ENCODE measurements at places on chromosomes 1 and 21.

DNA sequence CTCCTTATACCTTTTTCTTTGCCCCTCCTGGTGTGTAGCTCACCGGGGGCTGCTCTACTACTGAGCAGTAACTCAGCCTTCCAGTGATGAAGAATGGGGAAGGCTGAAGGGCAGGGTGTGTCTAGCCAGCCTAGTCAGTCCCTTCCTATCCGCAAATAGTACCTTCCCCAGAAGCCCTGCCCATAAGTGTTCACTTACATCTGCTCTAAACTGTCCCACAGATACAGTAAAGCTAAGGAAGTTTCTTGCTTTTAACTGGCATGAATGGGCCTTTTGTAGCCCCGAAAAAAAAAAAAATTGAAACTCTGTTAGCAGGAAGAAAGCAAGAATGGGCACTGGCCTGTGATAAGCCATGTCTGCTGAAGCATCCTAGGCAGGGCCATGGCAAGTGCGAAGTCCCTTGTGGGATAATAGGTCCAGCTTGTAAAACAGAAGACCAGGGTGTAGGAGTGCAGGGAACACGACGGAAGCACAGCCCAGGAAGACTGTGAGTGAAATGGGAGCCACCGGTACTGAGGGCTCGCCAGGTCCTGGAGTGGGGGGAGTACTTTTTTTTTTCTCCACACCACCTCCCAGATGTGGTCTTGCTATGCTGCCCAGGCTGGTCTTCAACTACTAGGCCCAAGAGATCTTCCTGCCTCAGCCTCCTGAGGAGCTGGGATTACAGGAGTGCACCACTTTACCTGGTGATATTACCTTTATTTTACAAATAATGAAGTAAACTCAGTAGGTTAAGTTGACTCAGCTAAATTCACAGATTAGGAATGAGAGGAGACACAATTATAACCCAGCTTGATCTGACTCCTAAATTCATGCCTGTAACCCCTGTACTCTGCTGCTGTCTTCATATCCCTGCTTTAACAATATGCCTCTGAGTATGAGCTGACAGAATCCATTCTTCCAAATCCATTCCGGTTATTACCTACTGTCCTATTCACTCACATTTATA is 347.5 kb downstream of the SMYD3 start:
- DNase-seq, result no peak

- DNase-seq, result no peak
Observed at GRCh38 chr1:208012721-208013120, 101.8 kb upstream of the CD34 start.

DNA sequence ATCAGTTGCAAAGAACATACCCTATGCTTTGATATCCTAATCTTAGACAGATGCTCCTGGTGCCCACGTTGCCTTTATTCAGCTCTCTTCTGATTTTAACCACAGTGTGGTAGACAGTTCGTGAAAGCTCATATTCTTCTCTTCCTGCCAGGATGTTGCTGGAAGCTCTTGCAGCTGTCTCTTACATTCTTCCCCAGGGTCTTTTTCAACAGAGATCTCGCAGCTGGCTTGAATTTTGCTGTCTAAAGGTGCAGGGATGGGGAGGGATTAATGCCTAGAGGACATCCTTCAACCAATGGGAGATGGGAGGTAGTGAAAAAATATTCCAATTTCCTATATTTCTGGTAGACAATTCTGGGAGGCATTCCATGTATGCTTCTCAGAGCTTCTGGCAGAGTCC is 150.0 kb upstream of the APP start:
- DNase-seq, result no peak

- no peak for DNase-seq
Observed at GRCh38 chr1:183903101-183903500, 98.2 kb downstream of the RGL1 start.

GRCh38 chr1:43439781-43440180 is 13.9 kb downstream of the HYI start:
- DNase-seq, result no peak

GRCh38 chr1:9990944-9991343 is 6.1 kb upstream of the RBP7 start:
- peak; percentile 19 for DNase-seq

DNA sequence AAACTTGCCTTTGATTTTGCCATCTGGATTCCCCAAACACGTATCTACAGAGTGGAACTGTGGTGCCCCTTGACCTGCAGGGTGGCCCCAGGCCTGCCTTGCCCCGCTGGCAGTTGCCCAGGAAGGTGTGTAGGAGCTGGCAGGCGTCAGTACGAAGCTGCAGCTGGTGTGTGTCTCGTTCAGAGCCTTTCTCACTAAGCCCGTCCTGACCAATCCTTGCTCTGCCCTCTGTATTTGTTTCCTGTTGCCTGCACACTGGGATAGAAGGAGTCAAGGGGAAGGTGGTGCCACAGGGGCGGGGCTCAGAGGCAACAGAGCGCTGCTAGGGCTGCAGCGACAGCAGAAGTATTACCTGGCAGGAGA is 5.2 kb upstream of the VSIG8 start:
- DNase-seq, result no peak

DNA sequence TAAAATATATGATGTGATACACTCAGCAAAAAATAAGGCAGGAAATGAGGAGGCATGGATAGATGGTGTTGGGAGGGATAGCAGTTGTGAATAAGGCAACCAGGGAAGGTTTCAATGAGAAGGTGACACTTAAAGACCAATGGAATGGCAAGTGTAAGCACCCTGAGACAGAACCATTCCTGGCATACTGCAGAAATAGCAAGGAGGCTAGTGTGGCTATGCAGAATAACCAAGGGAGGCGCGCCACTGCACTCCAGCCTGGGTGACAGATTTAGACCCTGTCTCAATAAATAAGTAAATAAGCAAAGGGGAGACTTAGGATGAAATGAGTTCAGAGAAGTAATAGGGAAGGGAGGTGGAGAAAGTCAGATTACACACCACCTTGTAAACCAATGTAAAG is 113.9 kb downstream of the TOMM20 start:
- DNase-seq, result no peak

DNA sequence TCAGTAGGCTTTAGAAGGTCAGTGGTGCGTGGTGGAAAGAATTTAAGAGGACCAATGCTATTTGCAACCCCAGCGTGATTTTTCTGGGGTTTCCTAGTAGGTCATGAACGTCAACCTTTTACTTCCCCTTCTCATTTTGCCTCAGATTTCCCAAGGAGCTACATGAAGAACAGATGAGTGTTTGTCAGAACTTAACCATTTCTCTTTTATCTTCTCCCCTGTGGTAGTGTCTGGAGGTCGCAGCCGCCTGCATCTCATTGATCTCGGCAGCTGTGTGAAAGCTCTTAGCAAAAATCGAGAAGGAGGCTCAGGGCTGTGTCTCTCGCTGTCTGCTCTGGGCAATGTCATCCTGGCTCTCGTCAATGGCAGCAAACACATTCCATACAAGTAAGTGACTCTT is 491.1 kb downstream of the KIF26B start:
- DNase-seq, result no peak

GRCh38 chr1:28956038-28956464 is 41.7 kb downstream of the EPB41 start:
- no peak for DNase-seq

- DNase-seq, result no peak
Observed at GRCh38 chr1:9960011-9960410, 16.7 kb downstream of the NMNAT1 start.

DNA sequence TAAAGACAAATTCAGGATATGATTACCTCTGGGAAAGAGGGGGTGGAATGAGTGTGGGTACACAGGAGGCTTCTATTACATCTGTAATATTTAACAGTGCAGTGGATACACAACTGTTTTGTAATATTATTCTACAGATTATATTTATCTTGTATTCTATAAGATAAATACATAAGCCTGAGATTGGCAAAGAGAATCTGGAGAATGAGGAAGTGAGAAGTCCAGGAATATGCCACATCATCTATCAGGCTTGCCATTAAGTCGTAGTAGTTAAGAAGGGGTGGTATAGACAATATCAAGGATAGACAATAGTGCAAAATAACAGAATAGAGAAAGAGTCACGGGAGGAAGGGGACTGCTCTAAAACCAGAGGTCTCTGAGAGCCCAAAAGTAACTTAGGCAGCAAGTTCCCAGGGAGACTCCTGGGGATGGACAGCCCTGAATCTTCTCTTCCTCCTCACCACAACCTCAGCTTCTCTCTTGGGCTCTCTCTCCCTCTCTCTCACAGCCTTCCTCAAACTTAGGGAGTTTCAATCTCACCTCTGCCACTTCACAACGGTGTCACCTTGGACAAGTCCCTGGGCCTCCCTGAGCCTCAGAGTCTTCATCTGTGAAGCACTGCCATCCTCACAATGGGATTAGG is 14.0 kb upstream of the PTAFR start:
- no peak for DNase-seq

GRCh38 chr1:212214325-212214724 is 70.9 kb upstream of the PPP2R5A start:
- no peak for DNase-seq

GRCh38 chr1:85132078-85132720 is 68.6 kb downstream of the SYDE2 start:
- no peak for DNase-seq

DNA sequence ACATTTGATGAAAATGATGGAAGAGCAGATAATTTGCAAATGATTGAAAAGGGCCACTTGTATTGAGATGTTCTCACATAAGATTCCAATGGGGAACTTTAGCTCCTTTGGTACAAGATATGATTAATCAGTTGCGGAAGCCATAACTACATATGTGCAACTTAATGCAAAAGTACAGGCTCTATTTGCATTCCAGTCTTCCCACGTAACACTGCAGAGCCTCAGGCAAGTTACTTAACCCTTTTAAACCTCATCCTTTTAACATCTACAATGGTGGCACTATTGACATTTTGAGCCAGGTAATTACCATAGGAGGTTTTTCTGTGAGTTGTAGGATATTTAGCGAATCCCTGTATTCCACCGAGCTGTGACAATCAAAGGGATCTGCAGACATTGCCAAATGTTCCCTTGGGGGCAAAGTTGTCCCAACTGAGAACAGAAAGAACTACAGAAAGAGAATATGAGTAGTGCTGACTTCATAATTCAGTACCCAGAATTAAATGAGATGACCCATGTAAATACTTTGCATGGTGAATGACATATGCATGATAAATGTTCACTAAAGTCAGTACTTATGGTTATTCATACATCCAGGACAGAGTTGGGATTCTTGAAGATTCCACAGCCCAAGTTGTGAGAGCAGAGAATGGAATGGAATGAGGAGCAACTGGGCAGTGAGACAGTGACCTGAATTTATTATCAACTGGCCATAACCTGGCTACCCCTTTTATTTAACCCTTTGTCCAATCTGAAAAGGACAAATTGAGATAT is 62.6 kb downstream of the SPAG17 start:
- no peak for DNase-seq

- DNase-seq, result peak; percentile 14
Observed at GRCh38 chr21:36630485-36631206, 68.3 kb upstream of the SIM2 start.

DNA sequence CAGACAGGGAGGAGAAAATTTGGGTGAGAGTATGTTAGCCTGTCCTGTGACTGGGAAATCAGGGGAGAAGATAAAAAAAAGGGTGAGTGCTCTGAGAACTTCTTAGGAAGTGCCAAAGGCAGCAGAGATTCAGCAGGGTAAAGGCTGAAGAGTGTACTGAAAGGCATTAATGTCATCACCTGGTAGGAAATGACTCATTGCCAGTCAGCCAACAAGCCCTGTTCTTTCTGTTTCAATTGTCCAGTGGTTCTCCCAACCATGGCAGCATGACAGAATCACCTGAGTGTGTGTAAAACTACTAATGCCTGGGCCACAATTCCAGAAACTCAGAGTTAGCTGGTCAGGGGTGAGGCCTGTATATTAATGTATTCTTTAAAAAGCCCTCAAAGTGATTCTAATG is 83.5 kb downstream of the INTS7 start:
- no peak for DNase-seq

GRCh38 chr1:154733621-154734020 is 125.6 kb upstream of the ADAR start:
- DNase-seq, result no peak

DNA sequence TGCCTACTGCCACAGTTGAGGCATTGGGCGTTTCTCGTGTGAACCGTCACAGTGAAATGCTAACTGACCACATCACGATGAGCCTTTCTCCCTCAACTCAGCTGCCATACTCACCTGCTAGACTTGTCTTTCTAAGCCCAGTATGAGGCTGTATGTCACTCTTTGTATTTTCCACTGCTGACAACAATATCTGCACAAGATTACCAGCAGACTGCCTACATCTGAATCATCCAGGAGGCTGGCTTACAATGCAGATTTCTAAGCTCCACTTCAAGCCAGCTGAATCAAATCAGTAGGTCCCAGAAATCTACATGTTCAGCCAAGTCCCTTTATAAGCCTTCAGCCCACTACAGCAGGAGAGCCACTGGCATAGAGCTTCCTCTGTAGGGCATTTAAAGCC is 355.0 kb upstream of the DUSP10 start:
- DNase-seq, result no peak

GRCh38 chr1:2132222-2133038 is 62.1 kb downstream of the FAAP20 start:
- no peak for DNase-seq

DNA sequence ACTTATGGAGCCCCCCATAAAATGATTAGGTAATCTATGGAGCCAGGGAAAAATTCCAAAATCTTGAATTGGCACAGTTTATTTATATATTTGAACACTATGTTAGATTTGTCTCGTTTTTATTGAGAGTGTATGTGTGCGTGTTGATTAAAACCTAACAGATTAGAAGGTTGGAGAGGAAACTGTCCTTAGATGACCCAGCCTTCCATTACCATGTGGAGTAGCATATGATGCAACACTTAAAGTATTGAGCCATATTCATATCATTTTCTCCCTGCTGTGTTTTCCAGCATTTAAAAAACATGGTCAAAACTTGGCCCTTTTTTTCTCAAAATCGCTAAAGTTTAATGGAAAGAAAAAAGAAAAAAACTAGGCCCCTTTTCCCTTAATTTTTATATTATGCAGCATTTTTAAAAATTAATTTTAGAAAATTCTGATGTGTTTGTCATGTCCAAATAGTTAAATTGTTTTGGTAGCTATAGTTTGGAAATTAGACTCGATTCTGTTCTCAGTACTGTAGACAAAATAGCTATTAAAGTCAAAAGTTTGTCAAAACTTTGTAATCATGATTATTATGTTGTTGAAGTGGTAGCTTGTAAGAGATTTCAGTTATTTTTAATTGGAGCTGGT is 2.3 kb downstream of the LRRC8D start:
- DNase-seq, result no peak

- DNase-seq, result no peak
Observed at GRCh38 chr21:41731081-41731480, 35.8 kb downstream of the RIPK4 start.

DNA sequence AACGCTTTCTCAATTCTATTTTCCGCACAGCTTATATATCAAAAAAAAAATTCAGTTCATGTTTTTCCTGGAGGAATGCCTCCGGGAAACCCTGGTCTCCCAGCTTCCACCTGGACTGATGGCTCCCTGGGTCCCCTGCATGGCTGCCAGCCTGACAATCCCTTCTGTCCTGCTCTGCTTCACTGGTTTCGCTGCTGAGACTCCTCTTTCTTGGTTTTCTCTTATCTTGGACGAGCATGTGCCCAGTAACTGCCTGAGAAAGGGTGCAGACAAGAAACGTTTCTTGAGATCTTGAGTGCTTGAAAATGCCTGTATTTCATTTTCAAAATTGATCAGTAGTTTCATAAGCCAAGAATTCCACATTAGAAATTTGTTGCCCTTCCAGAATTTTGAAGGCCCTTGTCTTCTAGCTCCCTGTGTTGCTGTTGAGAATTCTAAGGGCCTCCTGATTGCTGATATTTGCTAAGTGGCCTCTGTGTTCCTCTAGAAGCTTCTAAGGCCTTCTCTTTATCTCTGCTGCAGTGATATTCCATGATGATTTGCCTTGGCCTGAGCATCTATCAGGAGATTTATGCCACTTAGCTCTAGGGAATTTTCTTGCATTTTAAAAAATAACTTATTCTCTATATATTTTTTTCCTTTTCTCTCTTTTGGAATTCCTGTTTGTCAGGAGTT is 44.7 kb downstream of the ETS2 start:
- no peak for DNase-seq
